Suprapubic skin (tissue), 4 donors: ENCODE measurements at places on chromosomes 12 and 14.

- DNase-seq, result no peak
These were observed 4.4 kb downstream of the REM2 start for GRCh38 chr14:22887260-22887989.

DNA sequence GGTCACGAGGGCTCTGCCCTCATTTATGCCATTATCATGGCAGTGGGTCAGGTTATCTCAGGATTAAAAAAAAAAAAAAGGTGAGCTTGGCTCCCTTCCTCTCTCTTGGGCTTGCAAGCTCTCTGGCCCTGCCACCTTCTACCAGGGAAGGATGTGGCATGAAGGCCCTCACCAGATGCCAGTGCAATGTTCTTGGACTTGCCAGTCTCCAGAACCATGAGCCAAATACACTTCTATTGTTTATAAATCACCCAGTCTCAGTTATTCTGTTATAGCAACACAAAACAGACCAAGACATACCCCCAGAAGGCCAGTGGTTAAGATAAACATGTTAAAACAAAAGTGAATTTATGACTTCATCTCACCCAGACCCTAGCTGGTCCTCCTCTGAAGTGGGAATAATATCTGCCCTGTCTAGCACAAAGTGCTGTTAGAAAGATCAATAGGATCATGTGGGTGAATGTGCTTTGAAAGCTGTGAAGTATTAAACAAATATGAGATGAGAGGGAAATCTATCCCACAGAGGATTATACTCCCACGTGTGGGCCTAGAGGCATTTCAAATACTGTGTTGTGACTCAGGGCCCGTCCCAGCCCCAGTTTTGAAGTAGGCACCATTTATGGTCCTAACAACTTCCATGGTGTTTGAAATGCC lies 88.6 kb downstream of the NINJ2 start:
- DNase-seq, result no peak

DNA sequence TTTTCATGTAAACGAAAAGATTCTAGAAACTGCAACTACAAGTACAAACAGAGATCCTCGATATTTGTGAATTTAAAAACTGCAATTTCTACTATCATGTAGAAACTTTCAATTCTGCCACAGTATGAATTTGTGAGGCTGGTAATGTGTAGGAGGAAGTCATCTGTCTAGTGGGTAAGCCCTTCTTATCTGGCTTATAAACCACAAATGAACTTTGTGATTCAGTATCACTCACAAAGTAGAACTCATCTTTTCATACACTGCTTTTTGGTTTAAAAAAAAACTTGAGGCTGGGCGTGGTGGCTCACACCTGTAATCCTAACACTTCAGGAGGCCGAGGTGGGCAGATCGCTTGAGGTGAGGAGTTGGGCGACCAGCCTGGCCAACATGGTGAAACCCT lies 20.7 kb downstream of the GTF2A1 start:
- DNase-seq, result no peak

DNA sequence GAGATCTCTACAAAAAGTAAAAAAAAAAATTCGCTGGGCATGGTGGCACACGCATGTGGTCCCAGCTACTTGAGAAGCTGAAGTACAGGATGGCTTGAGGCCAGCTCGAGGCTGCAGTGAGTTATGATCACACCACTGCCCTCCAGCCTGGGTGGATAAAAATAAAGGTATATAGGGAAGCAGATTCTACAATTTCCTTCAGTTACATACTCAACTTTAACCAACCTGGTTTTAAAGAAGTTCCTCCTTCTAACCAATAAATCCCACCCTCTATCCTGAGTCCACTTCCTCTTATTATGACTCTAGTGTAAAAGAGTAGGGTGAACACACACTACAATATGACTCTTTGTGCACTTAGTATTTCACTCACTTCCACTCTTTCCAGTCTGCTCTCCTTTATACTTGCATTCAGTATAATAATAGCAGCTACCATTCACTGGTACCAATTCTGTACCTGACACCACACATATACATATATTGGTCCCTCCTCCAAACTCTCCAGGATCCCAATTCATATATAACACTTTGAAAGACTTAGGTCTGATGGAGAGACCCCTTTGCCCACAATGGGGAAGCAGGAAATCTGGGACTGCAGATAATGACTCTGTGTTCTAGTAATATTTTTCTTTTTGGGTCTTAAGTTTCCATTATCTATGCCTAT lies 2.3 kb downstream of the ARF3 start:
- no peak for DNase-seq

- DNase-seq, result no peak
These were observed 99.1 kb upstream of the NRXN3 start for GRCh38 chr14:78071016-78071549.

DNA sequence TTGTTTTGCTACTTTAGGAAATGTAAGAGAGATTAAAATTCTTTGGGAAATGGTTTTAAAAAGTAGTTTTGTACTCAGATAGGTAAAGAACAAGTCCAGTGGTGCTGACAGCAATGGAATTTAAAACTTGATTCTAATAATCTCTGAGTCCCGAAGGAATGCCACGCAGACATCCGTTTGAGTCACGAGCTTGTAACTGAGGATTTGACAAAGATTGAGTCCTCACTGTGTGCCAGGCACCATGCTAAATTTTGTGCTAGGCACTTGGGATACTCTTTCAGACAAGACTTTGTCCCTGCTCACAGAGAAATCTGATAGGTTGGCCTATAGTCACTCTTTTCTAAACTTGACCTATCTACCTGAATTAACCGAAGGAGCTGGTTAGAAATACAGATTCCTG lies 12.7 kb downstream of the FLRT2 start:
- no peak for DNase-seq

DNA sequence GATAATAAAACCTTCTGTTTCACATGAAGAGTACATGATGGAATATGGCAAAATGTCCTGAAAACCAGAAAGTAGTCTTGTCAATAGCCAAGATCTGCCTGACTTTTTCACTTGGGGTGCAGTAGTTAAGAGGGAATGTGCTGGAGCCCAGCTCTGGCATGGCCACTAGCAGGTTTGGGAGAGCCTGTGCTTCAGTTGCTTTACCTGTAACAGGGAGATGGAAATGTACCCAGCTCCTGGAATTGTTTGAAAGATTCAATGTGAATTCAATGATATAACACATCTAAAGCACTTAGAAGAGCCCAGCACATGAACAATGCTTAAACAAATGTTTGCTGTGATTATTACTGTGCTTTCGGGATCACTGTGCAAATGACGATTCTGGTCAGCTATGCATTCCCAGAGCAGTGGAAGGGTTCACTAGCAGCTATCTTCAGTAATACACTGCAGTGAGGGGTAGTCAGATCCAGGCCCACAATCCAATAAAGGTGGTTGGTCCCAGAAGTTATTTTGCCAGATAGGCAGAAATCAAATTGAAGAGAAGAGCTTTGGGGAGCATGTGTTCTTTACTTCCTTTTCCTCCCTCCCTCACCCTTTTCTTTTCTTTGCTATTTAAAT lies 224.9 kb downstream of the APAF1 start:
- DNase-seq, result no peak

- no peak for DNase-seq
These were observed 77.1 kb downstream of the PTPN21 start for GRCh38 chr14:88477513-88478250.
